ENCODE measurements at places on chromosomes 2 and 18.

GRCh38 chr2:184504252-184504651, 94.1 kb upstream of the ZNF804A start:
- no peak for DNase-seq

DNA sequence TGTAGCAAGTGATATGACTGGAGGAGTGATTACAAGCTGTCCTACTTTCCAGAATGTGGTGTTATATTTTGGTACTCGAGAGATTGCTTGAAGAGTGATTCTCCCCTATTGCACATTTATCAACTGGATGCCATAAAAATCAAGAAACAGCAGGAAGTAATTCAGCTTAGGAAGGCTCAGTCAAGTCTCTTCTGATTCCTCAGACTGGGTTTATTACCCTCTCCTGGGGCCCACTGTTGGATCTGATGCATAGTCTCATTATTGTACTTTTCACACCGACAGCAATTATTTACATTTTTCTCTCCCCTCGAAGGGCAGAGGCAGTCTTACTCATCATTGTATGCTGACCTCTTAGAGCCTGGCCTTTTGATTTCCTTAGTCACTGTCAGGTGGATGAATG, 9.3 kb downstream of the NOSTRIN start:
- DNase-seq: no peak

- peak; percentile 60 for DNase-seq
These were observed 33.4 kb upstream of the MGAT5 start for GRCh38 chr2:134220344-134220974.

DNA sequence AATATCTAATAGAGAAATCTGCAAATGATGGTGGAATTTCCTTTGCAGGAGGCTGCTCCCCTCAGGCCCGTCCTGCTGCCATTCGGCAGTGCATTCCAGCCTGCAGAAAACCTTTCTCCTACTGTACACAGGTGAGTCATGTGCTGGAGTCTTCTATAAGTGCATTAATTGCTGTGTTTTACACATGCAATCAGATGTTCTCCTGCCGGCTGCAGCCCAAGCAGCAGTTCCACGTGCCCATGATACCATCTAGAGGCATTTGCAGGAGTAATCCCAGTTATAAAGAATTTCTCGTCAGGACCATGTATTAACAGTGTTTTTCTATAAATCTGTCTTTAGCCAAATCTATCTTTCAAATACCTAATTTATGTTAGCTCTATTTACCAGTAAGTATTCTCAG, 304.7 kb upstream of the HNMT start:
- no peak for DNase-seq

All from MV-4-11 (cell line).